Stimulated activated CD4-positive, alpha-beta T cell treated with anti-CD3 and anti-CD28 coated beads, Interleukin-1b, Interleukin-23, amount 100 ng/mL, for 4 hours (primary cell): ENCODE measurements at places on chromosomes 5 and 9.

GRCh38 chr5:2602451-2603271 is 148.8 kb downstream of the IRX2 start:
- no peak for DNase-seq

DNA sequence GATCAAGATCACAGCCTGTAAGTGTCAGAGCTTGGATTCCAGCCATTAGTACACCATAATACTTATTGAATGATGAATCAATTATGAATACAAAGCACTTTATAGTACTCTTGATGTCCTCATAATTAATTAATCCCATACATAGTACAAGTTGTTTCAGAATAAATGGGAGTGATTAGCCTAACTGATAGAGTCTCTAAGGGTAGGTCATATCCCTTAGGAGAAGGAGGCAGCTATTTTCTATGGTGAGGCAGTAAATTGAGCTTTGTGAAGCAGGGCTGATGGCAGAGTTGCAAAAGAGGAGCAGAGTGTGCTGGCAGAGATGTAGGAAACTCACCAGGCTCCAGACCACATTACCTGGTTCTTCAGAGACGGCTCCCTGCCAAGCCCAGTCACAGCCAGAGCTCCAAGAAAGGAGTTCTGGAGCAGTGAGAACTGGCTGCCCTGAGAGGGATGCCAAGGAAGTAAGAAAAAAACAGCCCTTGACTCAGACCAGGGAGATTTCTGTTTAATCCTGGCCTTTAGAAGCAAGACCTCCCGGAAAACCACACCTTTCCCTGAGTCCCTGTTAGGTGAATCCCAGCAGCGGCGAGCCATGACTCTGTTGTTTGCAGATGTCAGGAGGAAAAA is 112.9 kb downstream of the SH3TC2 start:
- DNase-seq: no peak

DNA sequence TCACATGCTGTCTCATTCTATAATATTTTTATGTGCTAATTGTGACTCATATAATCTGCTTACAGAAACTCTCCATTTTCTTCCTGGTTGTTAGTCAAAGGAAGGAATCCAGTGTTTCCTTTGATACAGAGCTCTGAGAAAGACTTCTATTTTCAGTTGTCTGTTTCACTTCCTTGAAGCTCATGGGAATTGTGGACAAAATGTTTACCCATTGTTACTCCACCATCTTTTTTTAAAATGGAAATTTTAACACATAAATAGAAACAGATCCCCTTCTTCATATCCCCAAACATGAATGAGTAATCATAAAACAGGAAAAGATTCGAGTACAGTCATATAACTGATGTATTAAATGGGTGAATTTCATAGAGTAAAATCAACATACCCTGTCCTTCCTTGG is 42.0 kb upstream of the KCNN2 start:
- DNase-seq: no peak

DNA sequence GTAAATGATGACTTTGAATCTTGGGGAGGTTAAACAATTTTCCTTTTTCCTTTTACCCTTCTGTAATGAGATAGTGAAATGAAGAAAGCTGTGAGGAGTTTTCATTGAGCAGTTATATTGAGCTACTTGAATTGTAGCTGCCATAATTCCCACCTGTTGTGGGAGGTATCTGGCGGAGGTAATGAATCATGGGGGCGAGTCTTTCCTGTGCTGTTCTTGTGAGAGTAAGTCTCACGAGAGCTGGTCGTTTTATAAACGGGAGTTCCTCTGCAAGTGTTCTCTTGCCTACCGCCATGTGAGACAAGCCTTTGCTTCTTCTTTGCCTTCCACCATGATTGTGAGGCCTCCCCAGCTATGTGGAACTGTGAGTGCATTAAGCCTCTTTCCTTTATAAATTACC is 258.4 kb downstream of the FER start:
- no peak for DNase-seq

GRCh38 chr5:75466006-75466716 is 45.3 kb downstream of the CERT1 start:
- DNase-seq: no peak

DNA sequence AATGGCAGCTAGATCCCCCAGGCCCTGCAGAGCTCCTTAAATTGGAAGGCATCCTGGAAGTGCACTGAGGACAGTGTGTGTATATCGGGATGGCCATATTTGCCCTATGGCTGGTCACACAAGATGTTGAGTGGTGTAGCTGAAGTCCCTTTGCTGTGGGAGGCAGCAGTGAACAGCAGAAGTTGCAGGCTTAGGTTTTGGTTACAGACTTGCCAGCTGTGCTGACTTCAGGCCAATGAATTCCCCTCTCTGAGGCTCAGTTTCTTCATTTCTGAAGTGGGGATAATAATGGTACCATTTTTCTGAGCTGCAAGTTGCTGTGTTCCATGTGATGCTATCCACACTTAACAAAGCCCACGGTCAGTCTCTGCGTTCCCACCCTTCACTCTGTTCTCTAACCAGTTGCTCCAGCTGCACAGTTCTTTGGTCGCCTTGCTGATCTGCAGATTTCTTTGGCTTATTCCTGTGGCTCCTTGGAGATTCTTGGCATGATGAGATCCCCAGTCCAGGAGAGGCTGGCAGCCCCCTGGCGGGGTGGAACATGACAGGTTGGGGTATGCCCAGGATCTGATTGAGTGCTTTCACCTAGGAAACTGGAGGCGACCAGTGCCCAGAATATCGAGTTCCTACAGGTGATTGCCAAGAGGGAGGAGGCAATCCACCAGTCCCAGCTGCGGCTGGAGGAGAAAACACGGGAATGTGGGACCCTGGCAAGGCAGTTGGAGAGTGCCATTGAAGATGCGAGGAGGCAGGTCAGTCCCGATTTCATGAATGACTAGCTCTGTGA is 6.5 kb upstream of the GLE1 start:
- no peak for DNase-seq

- no peak for DNase-seq
These were observed 192.6 kb downstream of the ESM1 start for GRCh38 chr5:54792611-54793404.

DNA sequence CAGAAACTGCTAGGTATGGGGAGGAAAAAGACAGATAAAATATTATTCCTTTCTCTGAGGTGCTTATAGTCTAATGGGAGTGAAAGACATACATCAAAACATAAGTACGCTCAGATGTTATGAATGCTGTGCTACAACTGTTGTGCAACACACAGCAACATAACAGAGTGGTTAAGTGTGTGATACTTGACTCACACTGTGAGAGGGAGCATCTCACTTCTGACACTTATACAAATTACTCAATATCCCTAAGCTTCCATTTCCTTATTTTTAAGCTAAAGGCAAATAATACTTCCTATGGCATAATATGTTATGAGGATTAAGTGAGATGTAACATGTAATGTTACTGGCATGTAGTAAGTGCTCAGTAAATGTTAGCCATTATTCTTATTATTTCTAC is 110.6 kb upstream of the FER start:
- no peak for DNase-seq

DNA sequence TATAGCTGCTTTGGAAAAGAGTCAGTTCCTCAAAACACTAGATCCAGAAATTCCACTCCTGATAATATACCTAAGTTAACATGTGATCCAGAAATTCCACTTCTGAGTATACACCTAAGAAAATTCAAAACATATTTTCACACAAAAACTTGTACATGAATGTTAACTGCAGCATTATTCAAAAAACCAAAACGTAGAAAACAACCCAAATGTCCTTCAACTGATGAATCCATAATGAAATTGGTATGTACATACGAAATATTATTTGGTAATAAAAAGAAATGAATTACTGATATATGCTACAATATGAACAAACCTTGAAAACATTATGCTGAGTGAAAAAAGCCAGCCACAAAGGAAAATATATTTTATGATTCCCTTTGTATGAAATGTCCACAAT is 16.5 kb upstream of the AFF4 start:
- no peak for DNase-seq

GRCh38 chr5:165139721-165140120 is 1634.3 kb downstream of the MAT2B start:
- DNase-seq: no peak

DNA sequence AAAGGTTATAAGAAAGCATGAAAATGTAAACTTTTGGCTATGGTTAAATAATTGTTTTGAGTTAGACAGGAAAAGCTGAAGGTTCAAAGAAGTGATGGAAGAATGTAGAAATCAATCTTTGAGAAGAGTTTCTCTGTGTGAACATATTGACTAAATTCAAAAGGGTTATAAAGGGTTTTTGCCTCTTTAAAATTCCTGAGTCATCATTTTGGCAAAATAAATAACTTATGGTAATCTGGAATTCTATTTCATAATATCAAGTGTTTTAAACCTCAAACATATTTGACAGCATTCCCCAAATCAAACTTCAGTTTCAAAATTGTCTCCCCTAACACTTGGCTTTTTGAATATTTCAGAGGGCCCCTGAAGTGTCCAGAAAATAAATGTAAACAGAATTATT is 60.6 kb upstream of the SPINK5 start:
- no peak for DNase-seq

DNA sequence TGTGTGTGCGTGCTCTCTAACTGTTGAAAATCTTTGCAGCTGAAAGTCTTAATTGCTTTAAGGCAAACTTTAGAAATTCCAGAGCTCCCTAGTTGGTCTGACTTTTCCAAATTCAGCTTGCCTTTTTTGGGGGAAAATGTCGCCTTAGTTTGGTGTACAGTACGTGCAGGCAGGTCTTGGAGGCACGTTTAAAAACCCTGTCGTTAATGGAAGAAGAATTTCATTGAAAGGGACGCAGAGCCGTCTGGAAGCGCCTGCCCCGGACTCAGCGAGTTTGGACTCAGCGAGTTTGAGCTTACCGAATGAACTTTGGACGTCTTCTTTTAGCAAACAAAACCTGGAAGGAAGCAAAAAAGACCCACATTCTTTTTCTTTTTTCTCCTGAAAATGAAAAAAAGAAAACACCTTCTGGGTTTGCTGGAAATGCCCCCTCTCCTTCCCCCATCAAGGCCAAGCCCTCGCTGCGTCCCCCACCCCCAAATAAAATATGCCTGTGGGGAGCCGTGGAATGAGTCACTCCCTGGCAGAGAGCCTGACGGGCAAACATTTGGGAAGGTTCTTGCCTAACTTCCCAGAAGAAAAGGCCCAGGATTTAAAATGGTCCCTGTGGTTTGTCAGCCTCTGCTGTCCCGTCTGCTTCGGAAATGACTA is 1.5 kb downstream of the NEK6 start:
- no peak for DNase-seq

DNA sequence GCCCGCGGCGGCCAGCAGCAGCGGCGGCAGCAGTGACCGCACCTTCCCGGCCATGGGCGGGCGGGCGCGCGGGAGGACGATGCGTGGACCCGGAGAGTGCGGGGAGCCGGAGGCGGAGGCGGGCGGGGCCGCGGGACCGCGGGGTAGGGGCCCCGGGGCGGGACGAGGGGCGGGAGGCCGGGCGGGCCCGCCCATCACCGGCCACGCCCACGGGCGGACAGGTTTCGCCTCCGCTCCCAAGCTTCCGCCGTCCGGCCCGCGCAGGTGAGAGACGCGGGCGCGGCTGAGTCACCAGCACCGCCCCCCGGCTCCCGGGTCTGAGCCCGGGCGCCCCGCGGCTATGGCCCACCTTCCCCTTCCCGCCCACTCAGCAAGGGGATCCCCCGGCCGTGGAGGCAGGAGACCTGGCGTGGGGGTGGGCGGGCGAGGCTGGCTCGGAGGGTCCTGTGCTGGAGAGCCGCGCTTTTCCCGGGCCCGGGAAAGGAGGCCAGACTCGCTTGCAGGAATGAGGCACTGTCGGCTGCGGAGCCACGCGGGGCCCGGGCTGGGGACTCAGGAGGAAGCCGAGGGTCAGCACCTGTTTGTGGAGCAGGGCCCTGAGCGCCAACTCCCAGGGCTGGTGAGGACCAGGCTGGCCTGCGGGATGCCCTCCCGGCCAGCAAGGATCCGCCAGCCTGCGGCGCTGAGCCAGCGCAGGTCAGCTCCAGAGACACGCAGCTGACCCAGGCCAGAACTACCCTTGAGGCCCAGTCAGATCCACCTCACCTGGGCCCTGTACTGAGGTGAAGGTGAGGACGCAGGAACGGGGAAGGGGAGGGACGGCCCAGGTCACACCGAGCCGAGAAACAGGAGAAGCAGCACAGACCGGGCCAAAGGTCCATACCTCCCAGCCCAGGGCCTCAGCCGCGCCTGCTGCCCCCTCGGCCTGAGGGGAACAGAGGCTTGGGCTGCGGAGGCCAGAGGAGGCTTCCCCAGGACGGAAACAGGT is at the start of gene ENTPD2:
Gene ENTPD2, minus strand, starts transcription at position 118 of the 988 bp plus-strand sequence. Its CDS starts 64 bp downstream, at position 54.
- DNase-seq: peak; percentile 48

DNA sequence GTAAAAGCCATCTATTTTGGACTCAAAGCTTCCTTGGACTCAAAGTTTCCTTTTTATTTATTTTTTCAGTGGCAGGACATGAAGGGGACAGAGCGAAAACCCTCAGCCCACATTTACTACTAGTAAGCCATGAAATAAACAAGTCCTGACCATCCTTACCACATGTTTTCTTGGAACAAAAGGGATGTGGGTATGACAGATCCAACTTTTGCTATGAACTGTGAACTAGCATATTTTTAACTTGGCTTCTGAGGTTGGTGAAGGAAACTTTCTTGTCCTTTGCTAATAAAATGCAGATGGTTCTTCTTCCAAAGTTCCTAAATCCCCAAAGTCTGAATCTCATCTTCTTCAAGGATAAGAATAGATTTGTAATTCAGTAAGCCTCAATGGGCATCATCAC is 122.7 kb upstream of the TNC start:
- DNase-seq: no peak

GRCh38 chr5:54388409-54388808 is 67.1 kb upstream of the HSPB3 start:
- DNase-seq: no peak

GRCh38 chr9:35661756-35662350 is 3.1 kb downstream of the ARHGEF39 start:
- no peak for DNase-seq

DNA sequence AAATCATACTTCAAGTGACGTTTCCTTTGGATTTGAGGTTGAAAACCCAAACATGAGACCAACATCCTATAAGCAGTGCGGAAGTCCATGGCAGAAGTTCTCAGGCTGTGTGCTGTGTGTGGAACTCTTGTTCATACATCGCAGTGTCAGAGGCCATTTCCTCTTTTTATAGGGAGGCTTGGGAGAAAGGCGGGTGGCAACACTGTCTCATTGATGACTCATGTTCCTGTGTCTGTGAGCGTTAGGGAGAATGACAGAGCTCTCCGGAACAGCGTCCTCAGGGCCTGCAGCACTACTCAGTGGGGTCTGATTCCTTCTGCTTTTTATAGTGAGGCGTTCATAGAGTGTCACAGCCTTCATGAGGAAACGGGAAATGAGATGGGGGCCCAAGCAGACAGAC is 98.8 kb upstream of the BASP1 start:
- no peak for DNase-seq

- no peak for DNase-seq
These were observed 18.5 kb downstream of the DDX31 start for GRCh38 chr9:132651259-132651658.

DNA sequence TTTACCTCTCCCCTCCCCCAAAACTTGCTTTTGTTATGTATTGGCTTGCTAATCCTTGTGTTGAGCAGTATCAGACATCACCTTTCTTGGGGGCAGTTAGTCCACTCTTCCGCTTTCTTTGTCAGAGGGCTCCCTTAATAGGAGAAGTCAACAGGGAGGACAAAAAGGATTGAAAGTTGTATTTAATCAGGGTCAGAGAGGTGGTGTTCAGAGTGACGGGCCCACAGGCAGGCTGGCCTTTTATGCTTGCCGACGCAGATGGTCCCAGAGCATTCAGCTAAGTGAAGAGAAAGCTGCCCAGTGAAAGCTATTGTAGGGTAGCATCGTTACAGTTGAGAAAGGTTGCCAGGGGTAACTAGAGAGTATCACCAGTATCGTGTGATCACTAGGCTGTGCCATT is 131.1 kb downstream of the ZCCHC7 start:
- DNase-seq: no peak

GRCh38 chr5:128318691-128319090 is 219.4 kb downstream of the FBN2 start:
- DNase-seq: no peak
